ENCODE measurements at places on chromosomes 4 and X.

GRCh38 chr4:7658341-7659204, 223.8 kb upstream of the PSAPL1 start:
- no peak for DNase-seq

- DNase-seq = no peak
Measured at GRCh38 chr4:124337874-124338273, 374.7 kb downstream of the ANKRD50 start.

- DNase-seq = no peak
Measured at GRCh38 chr4:118338981-118339765, 13.6 kb downstream of the PRSS12 start.

DNA sequence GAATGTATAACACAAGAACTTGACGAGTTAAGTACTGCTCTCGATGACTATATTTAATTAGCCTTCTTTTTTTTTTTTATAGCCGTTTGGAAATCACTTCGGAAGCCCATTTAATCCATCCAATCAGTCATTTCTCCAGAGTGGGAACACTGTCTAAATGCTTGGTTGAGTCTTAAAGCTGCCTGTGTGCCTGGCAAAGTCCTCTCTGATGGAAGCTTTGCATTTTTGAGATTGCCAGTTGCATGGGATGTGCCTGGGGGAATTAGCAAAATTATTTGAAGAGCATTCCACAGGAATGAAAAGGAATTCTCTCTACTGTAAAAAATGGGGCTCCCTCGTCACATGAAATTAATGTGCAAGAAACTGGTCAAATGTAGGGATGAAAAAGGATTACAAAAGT, 398.8 kb upstream of the RPS6KA3 start:
- DNase-seq = no peak

DNA sequence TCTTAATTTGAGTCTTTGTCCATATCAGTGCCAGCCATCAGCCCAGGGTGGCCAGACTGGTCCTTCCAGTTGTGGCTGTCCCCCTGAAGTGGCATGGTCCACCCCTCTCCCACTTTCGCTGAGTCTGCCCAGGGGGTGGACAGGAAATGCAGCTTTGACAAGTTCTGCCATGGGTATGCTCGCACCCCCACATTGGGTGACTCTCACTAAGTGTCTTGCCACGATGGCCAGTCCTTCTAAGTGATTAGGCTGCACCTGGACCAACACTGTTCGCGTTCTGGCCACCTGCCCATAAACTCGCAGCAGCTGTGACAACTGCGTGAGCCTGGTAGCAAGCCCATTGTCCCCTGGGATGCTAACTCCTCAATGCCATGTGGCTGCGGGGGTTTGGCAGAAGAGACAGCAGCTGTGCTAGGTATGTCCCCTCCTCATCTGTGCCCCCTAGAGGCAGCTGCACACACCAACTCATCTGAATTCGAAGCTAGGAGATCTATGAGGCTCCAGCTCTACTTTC, 10.0 kb upstream of the LNX1 start:
- no peak for DNase-seq

DNA sequence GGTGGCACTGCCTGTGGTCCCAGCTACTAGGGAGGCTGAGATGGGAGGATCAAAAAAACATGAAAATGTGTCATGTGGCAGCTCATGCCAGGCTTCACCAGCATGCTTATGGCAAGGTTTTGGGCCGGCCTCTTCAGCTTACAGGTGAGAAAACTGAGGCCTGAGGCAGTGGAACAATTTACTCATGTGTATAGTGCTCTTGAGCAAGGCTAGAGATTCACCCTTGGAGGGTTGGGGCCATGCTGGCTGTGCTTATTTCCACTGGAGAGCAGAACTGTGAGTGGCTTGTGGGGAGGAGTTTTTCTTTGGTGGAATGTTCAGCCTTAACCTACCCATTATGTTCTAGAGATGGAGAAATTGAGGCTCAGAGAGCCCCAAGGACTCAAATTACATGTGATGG, 31.8 kb downstream of the NSD2 start:
- DNase-seq = no peak

DNA sequence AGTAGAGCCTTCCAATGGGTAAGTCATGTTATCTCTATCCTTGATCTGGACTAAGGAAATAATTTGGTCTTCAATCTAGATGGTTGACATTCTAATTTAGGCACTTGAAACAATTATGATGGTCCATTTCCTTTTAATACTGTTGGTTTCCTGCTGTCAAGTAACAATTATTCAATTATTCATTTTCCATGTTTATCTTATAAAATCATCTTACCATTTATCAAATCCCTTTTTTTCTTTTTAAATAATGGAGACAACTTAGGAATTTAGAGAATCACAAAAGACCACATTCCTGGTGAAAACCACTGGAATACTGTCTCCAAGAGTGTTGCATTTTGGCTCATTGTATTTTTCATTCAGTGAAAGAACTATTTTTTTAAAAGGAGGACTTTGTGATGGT, 148.7 kb upstream of the CTSO start:
- DNase-seq = no peak

DNA sequence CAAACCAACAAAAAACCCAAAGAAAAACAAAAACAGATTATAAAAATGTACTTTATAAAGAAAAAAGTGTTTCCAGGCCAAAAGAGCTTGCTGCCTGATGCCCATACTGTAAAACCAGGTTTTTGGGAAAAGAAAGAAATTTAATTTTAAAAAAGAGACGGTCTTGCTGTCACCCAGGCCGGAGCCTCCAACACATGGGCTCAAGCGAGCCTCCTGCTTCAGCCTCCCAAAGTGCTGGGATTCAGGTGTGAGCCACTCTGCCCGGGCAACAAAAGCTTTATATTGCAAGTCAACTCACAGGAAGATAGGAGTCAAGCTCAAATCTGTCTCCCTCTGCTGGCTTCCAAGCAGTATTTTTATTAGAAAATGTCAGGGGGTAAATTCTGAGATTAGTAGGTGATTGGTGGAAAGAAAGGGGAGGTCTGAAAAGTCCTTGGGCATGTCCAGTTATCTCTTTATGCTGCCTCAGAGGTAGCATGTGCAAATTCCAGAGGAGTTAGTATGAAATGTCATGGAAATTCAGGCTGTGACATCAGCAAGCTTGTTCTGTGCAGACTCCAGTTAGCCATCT, 39.4 kb downstream of the MGST2 start:
- no peak for DNase-seq

GRCh38 chr4:178595500-178596138, 1153.4 kb upstream of the AGA start:
- DNase-seq = no peak

DNA sequence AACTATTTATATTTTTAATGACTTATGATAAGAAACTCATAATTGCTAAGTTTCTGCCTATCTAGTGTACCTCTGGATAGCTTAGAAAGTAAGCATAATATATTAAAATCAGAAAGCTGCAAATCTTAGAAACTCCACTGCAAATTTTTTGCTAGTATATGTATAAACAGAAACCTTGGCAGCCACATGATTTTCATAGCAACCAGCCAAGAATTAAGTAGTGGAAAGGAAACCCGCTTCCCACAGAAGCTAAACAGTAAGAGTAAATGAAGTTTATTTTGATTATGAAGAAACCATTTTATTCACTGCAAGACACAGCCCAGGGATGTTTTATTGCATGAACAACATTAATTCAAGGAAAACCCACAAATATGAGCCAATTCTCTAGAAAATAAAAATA, 872.5 kb upstream of the ADGRL3 start:
- DNase-seq = no peak

GRCh38 chr4:29571322-29571721, 1148.8 kb upstream of the PCDH7 start:
- no peak for DNase-seq

GRCh38 chr4:89382439-89382838, 74.8 kb upstream of the GPRIN3 start:
- no peak for DNase-seq

DNA sequence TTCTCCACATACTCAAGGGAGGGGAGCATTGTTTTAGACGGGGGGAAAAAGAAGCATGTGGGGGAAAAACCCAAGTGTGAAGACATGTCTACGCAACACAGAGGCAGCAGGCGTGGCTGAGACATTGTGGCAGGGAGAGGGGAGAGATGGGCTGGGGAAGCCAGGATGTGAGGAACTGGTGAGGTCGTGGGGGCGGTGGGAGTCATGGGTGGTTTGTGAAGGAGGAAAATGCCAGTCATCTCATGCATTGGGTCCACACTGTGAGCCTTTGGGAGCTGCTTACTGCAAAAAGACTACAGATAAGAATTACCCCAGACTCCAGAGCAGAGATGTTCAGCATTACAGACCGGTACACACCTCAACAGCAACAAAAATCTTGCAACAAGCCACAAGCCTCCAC, 2.1 kb downstream of the JAKMIP1 start:
- no peak for DNase-seq

GRCh38 chr4:24980064-24980690, 50.6 kb downstream of the LGI2 start:
- DNase-seq = no peak

- no peak for DNase-seq
Measured at GRCh38 chr4:153024466-153024865, 88.3 kb downstream of the FHDC1 start.

DNA sequence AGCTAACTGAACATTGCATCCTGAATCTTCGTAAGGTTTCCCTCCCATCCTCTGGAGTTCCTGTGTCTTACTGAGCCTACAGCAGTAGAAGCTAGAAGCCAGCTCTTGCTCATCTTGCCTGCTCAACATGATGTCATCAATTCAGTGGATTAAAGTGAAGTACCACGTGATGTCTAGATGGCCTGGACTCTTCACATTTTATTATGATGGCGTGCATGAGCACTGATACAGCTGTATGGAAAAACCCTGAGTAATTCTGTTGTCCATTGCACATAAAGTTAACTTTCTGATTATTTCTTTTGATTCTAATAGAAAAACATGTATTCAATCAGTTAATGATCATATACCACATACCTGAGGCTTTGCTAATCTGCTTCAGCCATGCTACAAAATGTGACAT, 2387.7 kb upstream of the TENM3 start:
- no peak for DNase-seq

GRCh38 chrX:16172391-16172790, 5.1 kb downstream of the MAGEB17 start:
- DNase-seq = no peak

- DNase-seq = no peak
Measured at GRCh38 chrX:134364711-134365110, 95.3 kb upstream of the HPRT1 start.

- peak; percentile 67 for DNase-seq
Measured at GRCh38 chrX:150842198-150842685, 56.2 kb downstream of the CD99L2 start.

- DNase-seq = no peak
Measured at GRCh38 chr4:151263455-151263854, 13.5 kb upstream of the PRSS48 start.

- DNase-seq = no peak
Measured at GRCh38 chr4:169803413-169803812, 45.7 kb upstream of the HPF1 start.

DNA sequence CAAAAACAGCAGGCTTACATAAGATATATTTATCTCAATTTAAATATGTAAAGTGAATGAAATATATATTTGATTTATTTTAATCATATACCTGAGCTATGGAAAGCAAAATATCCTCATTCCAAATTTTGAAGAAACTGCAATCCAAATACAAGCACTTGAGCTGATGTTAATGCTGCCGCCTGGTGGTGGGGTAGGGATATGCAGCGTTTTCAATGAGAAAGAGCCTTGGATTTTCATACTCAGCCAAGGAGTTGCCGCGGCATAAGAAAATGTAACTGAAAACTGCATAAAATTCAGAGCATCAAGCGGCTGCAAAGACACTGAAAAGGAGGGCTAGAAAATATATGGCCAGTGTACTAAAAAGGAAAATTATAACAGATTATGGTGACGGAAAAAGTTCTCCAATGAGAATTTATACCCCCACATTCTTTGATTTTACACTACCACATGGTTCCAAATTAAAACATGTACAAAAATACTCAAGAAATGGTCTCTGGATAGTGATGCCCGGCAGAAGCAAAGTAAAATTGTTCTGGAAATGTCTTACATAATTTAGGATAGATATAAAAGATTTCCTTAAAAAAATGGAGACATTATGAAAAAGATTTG, 660.3 kb upstream of the PITX2 start:
- no peak for DNase-seq

DNA sequence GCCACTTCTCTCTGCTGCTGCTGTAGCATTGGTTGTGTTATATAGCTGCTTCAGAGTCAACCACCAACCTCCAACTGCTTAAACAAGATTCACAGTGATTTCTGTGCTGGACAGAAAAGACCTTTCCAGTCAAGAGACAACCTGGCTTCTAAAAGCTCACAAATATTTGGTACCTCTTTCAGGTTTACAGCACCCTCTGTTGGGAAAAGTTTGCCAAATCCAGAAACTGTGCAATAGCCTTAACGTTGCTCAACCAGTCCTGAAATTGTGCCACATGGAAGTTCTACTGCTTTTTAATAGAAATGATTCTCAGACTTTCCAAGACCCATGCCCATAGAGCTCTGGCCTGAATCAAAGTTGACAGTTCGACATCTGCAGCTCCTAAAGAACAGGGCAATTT, 842.1 kb upstream of the HTR2C start:
- no peak for DNase-seq

DNA sequence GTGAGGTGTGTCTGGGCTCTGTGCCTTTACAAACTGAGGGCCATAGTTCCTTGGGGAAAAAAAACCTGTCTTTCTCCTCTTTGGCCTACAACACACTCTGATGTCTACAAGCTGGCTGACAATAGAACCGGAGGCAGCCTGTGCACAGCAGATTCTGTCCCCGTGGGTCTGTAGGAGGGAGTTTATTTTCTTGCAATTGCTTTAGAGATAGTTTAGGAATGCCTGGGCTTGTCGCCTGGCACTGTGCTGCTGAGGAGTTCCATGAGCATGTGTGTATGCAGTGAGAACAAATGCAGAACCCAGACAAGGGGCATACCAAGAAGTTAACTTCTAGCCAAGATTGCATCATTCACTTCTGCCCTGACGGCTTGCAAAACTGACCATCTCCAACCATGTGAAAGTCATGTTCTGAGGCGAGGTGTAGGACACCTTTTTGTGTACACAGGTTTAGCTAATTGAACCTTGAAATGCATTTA, 54.1 kb downstream of the CCNI start:
- no peak for DNase-seq
